T-helper 1 cell (primary cell): ENCODE measurements at places on chromosomes 3 and 15.

DNA sequence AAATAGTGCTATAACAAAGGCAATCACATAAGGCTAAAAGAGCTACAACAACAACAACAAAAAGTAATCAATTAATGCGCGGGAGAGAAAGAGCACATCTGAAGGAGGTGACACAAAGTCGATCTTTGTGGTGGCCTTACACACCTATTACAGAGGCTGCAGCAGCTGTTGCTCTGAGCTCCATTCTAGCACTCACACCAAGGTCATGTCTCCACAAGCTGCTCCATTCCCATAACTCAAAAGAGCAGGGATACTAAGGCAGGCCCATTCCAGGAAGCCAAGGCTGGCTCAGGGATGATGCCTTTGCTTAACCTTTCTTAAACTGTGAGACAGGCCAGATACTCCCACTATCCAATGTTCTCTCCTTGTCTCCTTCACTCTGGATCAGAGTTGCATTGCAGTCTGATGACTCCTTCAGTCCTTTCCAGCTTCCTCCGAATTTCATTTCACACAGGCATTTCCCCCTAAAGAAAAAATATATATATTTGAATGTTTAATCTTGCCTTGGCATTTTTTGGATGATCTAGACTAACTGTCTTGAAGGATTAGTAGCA, 52.7 kb downstream of the SNTN start:
- no peak for DNase-seq

DNA sequence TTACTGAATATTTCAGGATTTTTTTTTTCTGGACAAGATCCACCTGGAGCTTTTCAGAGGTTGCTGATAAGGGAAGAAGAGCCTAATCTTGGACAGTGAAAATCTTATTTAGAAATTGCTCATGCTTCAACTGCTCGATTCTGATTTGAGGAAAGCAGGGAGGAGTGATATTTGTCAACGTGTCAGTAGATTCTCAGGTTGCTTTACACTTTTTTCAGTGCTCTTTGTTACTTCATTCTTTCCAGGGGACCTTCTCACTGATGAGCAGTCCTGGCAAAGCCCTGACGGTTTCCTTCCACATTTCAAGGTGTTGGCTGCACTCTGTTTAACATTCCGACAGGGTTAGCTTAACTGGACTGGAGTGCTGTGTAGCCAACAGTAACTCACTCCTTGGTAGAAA, 24.1 kb upstream of the RARB start:
- DNase-seq, result no peak

DNA sequence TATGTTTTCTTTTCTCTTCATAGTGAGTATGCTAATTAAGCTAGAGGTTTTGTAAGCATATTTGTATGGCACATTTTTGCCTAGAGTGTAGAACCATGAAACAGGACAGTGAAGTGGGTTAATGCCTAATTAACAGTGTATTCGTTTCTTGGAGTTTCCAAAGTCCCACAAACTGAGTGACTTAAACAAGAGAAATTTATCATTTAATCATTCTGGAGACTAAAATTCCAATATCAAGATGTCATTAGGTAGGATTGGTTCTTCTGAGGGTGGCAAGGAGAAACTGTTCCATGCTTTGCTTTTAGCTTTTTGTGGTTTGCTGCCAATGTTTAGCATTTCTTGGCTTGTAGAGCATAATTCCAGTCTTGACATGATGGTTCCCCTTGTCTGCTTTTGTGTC, 734.2 kb downstream of the NAALADL2 start:
- no peak for DNase-seq

DNA sequence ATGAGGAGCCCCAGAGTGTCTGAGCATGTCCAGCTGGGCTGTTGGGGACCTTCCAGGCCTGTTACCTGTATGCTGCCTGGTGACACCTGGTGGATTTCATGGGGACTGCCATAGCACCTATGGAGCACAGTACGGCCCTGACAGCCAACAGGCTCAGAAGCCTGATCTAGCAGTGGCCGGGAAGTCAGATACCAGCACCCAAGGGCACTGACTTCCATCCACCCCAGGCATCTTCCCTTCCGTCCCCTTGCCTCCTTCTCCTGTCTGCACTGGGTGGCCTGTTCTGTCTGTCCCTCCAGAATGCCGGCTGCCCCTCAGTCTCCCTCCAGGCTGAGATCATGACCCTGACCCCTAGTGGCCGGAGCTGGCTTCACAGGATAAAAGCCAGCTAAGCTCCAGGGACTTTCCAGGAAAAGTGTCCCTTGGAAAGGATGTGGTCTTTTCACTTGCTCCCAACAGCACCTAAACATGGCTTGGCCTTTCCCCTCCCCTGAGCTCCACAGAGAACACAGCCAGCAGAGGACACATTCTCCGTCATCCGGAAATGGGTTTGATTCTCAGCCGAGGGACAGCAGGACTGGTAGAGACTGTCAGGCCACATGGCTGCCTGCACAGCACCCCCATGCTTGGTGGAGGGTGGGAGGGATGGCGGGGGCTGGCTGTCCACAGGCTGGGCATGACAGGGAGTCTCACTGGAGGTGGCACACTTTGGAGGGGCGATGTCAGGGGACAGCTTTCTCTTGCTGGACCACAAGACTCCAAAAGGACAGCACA, 9.5 kb downstream of the RPS17 start:
- peak; percentile 64 for DNase-seq

GRCh38 chr3:72133329-72134011, 348.5 kb upstream of the PROK2 start:
- no peak for DNase-seq

DNA sequence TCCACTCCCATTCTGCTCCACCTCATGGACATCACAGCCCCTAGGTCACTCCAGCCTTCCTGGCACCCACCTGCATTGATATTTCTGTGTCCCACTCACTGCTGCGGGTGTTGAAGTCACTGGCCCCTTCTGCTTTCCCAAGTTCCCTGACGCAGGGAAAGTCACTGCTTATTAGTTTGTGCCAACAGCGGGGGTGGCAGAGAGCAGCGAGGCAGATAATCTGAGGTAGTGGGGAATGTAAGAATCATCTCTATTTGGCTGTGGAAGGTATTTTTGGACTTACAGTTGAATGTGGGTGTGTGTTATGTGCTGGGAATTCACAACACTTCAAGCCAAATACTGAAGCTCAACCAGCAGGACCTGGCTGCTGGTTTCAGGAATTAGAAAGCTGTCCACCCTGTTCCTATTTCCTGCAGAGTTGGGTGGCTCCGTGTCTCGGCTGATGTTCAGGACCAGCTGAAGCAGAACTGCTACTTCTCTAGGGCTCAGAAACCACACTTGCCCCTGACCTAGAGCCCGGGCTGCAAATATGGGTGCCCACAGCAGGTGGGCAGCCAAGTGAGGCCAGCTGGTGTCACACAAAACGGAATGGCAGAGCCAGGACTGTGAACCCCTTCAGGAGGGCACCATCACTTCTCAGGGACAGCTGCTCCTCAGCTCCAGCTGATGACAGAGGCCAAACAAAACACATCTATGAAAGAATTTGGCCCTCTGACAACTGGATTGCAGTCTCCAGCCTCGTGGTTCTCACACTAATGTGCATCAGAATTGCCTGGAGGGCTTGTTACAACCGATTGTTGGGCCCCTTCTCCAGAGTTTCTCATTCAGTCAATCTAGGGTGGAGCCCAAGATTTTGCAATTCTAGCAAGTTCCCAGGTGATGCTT, 57.7 kb downstream of the SEMA5B start:
- no peak for DNase-seq

GRCh38 chr3:189148081-189148507, 23.7 kb upstream of the TPRG1 start:
- DNase-seq, result peak; percentile 42

- DNase-seq, result no peak
These were observed 37.7 kb downstream of the PCSK6 start for GRCh38 chr15:101451846-101452245.

DNA sequence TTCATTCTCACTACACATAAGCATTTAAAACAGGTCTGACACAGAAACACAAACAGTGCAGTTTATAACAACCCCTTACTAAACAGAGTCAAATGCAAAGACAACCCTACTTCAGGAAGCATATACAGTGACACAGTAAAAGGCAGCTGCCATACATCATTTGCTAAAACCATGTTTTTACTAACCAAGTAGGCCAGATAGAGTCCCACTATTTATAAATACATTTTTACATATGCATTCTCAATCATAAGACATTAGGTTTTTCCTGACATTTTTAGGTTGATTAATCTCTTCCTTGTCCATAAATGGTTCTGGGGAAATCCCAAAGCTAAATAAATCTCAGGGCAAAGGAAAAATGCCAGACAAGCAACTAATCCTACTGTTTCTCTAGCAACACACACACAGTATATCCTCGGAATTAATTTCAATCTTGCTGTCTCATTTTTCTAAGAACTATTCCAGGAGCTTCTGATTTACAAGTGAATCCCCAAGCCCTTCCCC, 39.0 kb downstream of the CHAC1 start:
- DNase-seq, result no peak

- no peak for DNase-seq
These were observed 85.6 kb upstream of the ACP3 start for GRCh38 chr3:132231633-132232032.

- DNase-seq, result no peak
These were observed 152.4 kb upstream of the MDFIC2 start for GRCh38 chr3:70464876-70465275.

GRCh38 chr3:50126287-50127211, 28.6 kb upstream of the SEMA3F start:
- DNase-seq, result no peak

DNA sequence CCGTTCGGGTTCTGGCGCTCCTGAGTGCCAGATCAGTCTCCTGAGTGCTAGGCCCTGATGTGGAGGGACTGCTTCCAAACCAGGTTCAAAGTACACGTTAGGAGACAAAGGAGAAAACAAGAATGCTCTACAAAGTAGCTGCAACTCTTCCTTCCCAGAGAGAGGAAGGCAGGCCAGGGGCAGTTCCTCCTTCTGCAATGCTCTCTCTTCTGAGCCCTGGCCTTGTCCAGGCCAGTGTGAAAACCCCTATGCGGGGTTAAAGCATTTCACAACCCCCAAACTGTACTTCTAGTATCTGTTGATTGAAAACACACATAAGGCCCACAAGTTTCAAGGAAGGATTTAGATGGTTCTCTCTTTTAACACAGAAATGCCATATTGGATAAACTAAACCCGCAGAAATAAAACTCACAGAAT, 9.7 kb upstream of the CALML4 start:
- DNase-seq, result no peak

DNA sequence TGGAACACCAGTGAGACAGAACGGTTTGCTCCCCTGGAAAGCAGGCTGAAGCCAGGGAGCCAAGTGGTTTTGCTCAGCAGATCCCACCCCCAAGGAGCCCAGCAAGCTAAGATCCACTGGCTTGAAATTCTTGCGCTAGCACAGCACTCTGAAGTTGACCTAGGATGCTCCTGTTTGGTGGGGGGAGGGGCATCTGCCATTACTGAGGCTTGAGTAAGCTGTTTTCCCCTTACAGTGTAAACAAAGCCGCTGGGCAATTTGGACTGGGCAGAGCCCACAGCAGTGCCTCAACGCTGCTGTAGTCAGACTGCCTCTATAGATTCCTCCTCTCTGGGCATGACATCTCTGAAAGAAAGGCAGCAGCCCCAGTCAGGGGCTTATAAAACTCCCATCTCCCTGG, 241.4 kb downstream of the GABRB3 start:
- DNase-seq, result no peak

- DNase-seq, result no peak
These were observed 24.3 kb downstream of the ARHGAP11B start for GRCh38 chr15:30650012-30650929.

DNA sequence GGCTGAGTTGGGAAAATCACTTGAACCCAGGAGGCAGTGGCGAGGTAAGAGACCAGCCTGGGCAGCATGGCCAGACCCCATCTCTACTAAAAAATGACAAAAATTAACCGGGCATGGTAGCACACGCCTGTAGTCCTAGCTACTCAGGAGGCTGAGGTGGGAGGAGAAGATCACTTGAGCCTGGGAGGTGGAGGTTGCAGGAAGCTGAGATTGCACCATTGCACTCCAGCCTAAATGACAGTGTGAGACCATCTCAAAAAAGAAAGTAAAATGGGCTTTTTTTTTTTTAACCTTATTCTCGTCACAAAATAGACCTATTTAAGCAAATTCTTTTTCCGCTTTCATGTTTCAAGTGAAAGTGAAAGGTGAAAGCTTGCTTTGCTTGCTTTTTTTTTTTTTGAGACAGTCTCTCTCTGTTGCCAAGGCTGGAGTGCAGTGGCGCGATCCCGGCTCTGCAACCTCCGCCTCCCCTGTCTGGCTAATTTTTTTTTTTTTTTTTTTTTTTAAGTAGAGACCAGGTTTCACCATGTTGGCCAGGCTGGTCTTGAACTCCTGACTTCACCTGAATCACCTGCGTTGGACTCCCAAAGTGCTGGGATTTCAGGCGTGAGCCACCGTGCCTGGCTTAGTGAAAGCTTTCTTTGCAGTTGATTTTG, 3.6 kb downstream of the PDIA3 start:
- DNase-seq, result peak; percentile 38
